Fibroblast of pulmonary artery (primary cell): ENCODE measurements at places on chromosomes 3 and 15.

- DNase-seq = peak; percentile 71
Observed at GRCh38 chr3:99866261-99866761, 48.6 kb downstream of the CMSS1 start.

GRCh38 chr3:54536450-54536849 lies 391.4 kb downstream of the LRTM1 start:
- no peak for DNase-seq

DNA sequence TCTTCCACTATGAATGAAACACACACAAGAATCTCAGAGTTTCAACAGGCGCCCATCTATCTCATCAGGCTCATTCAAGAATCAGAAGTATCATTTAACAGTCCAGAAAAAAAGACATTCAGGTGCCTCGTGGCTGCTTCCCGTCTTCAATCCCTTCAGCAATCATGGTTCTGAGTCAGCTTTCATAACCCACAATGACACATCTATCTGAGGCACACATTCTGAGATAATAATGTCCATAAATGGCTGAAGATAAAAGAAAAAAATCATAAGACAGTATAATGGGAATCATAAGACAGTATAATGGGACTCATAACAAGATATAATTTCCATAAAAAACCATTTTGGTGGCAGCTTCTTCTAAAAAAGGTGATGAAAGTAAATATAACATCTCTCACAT lies 52.4 kb downstream of the TNIK start:
- DNase-seq = peak; percentile 65

- DNase-seq = no peak
Observed at GRCh38 chr3:184737063-184737462, 25.2 kb upstream of the MAGEF1 start.
